NCI-H2227 treated with DMSO at 0.1 percent for 48 hours (cell line): ENCODE measurements at places on chromosomes 2 and 18.

DNA sequence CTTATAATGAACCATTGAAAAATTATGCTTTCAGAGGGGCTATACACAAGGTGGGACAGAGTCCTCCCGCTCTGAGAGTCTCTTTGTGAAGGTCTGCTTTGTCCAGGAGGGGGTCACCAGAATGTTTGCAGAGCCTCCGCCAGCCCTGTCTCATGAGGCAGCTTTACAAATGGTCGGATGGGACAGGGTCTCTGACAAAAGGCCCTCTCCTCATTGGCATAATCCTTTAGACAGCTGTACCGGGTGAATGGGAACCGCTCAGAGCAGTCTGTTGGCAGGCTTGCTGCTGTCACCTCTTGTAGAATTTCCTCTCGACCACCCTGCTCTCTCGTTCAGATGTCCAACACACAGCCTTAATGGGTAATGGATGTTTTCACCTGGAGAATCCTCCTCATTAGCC lies 40.2 kb upstream of the TGIF1 start:
- DNase-seq: no peak

DNA sequence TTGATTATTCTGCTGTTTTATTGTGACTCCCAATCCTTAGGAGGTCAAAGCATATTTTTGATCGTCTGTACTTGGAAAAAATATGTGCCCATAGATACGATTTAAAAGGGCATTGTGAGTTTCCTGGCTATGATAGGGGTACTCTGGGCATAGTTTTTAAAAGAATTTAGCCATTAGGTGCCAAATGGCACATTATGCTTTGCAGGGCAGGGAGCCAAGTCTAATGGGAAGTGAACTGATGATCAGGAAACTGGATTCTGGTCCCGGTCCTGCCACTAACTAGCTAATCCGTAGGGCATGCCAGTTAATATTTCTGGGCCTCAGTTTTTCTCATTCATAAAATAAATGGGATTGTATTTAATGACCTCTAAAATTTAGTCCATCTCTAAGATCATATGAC lies 189.3 kb downstream of the LTBP1 start:
- no peak for DNase-seq

- no peak for DNase-seq
Observed at GRCh38 chr2:231348173-231348572, 47.3 kb upstream of the B3GNT7 start.

GRCh38 chr2:237673130-237674001 lies 46.0 kb downstream of the LRRFIP1 start:
- DNase-seq: peak; percentile 77

- DNase-seq: no peak
Observed at GRCh38 chr18:65477455-65477854, 273.4 kb upstream of the CDH7 start.

DNA sequence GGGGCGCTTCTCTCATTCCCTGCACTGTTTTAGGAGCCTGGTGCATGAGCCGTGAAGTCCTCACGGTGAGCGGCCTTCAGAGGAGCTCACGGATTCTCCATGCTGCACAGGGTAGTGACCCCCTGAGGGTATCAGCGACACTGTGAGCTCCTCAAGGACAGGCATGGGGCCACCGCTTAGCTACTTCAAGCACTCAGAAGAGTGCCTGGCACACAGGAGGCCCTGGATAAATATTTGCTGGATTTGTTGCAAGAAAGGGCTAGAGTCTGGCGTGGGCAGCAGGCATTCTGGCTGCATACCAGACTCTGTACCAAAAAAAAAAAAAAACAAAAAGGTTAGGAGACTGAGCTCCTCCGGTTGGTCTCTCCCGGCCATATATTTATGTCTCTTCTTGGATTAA lies 5.7 kb upstream of the MBP start:
- DNase-seq: no peak

GRCh38 chr2:50865235-50865634 lies 166.7 kb downstream of the NRXN1 start:
- DNase-seq: no peak

DNA sequence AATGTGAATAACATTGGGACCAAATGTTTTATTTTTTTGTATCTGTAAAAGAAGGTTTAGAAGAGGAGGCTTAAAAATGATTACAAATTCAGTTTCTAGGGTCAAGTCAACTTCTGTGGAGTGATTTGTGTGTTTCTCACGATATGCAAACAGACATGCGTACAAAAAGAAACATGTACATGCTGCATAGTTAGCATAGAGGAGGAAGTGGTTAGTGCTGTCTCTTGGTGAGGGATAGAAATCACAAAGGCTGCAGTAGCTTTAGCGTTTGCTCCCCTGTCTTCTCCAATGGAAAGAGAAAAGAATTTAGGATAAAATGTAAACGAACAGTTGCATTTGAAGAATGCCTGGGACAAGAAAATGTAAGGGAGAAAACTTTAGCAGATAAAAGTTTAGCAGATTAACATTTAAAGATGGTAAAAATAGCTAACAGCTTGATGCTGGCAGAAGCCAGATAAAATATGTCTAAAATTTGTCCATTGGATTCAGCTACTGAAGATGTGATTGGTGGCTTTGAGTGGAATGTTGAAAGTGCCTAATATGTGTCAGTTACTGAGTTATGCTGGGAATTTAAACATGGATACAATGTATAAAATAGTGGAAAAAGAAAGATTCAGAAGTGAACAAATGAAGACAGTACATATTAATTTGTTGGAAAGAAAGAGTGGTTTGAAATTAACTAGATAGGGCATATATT lies 44.9 kb downstream of the MALT1 start:
- DNase-seq: no peak

GRCh38 chr2:135494503-135494902 lies 36.5 kb downstream of the ZRANB3 start:
- DNase-seq: no peak

DNA sequence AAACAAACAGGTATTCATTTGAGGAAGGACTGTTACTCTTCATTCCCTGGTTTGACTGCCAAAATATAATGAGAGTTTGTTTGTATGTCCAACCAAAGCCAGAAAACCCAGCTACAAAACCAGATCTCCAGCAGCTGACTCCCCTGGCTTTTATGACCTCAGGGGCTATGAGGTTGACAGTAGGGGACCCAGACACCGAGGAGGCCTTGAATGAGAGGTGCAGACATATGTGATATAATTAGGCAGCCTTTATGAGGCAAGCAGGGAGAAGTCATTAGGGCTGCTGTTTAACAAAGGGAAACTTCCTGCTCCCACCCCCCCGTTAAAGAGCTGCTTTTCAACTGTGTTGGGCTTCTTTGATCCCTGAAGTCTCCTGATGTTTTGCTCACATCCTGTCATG lies 236.7 kb downstream of the SLC4A3 start:
- DNase-seq: no peak

DNA sequence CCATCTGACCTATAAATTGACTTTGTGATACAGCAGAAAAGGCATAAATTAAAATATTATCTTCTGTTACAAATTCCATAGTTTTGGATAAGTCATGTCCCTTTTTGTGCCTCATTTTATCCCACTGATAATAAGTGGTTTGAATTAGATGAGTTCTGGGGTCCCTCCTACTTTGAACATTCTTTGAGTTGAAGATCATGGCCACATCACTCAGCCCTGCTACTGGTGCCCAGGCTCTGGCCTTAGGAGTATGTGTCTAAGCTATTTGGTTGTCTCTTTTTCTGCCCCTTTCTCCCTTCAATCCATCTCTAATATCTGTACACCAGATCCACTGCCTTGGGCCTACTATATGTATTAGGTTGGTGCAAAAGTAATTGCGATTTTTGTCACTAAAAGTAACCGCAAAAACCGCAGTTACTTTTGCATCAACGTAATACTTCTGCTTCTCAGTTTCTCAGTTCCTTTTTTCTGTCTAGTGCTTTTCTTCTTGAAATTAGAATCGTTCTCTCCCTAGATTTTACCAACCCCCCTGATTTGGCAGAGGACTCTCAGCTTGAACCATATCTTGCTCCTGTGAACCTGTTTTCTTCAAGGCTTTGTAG lies 362.5 kb upstream of the TNP1 start:
- DNase-seq: no peak

- DNase-seq: no peak
Observed at GRCh38 chr2:109378682-109379081, 235.1 kb downstream of the SEPTIN10 start.

DNA sequence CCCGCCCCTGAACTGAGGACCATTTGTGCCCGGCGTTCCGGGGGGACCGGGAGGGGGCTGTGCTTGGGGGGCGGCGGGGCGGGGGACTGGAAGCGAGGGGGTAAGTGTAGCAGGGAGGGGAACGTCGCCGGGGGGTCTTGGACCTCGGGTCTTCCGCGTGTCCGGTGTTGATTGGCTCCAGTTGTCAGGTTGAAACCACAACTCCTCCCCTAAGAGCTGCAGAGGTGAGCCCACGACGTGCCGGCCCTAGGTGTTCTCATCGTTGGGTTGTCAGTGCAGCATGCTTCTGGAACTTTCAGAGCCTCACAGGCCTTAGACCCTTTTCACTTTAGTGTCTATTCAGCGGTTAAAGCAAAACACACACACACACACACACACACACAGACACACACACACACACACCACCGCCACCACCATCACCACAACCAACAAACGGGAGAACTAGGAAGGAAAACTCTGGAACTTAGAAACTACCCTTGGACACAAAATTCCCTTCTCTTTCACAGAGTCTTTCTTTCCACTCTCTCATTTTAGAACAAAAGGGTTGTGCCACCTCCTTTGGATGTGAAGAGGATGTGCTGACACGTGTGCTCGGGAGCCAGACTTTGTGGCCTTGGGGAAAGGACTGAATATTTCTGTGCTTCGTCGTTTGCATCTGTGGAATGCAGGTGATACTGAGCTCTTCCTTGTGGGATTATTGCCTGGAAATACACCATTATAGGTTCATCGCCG lies 6.7 kb upstream of the DLX2 start:
- no peak for DNase-seq

DNA sequence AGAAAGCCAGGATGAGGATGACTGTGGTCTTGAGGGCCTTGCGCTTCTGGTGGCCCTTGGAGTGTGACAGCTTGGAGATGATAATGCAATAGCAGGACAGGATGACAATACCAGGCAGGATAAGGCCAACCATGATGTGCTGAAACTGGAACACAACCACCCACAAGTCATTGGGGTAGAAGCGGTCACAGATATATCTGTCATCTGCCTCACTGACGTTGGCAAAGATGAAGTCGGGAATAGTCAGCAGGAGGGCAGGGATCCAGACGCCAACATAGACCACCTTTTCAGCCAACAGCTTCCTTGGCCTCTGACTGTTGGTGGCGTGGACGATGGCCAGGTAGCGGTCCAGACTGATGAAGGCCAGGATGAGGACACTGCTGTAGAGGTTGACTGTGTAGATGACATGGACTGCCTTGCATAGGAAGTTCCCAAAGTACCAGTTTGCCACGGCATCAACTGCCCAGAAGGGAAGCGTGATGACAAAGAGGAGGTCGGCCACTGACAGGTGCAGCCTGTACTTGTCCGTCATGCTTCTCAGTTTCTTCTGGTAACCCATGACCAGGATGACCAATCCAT lies 2.7 kb downstream of the CXCR4 start:
- no peak for DNase-seq

- no peak for DNase-seq
Observed at GRCh38 chr18:36813824-36814223, 15.0 kb downstream of the TPGS2 start.

DNA sequence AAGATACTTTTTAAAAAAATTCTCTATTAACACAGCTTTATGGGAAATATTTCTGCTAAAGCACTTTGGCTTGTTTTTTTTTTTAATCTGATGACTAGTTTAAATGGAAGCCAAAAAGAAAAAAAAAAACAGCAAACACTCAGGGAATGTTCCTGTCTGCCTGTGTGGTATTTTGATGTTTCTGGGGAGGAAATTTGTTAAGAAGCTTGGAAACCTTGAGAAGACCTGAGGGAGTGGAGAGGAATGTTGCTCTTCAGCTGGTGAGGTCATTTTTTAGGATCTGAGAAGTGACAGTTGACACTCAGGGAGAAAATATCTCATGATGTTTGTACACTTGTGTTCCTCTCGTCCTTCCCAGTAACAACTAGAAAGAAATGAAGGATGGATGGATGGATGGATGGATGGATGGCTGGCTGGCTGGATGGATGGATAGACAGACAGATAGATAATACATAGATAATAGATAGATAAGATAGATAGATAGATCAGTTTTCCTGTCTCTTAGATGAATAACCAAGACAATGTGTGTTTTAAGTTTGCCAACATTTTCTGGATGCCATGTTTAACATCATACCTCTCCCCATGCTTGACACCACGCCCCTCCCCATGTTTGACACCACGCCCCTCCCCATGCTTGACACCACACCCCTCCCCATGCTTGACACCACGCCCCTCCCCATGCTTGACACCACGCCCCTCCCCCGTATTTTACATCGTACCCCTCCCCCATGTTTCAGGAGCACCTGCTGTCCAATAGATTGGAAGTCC lies 84.8 kb downstream of the CTIF start:
- DNase-seq: no peak

DNA sequence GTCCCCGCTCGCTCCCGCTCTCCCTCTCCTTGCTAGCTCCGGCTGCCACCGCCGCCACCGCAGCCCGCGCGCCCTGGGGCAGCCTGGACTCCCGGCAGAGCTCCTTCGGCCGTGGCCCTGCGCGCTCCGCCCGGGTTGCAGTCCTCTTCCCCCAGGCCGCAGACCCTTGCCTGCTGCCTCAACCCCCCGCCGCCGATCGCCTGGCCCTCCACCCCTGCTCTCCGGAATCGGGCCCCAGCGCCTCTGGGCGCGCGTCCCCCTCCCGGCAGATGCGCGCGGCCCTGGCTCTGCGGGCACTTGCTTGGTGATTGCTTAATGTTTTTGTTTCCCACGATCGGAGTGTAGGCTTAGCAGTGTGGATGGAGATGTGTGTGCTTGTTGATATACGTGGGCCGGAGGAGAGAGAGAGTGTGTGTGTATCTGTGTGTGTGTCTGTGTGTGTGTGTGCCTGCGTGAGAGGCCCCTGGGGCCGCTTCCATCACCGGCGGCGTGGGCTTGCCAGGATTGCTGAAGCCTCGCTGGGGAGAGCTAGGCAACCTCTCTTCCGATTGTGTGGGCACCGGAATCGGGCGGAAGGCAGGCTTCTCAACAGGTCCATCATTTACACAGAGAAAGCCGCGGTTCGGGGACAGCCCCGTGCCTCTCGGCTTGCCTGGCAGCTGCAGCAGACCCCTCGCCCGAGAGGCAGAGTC lies 877 bp downstream of the INHBB start:
- peak; percentile 23 for DNase-seq

- DNase-seq: no peak
Observed at GRCh38 chr2:159890551-159891266, 92.7 kb upstream of the CD302 start.

- no peak for DNase-seq
Observed at GRCh38 chr18:50745945-50746344, 73.9 kb downstream of the MRO start.

DNA sequence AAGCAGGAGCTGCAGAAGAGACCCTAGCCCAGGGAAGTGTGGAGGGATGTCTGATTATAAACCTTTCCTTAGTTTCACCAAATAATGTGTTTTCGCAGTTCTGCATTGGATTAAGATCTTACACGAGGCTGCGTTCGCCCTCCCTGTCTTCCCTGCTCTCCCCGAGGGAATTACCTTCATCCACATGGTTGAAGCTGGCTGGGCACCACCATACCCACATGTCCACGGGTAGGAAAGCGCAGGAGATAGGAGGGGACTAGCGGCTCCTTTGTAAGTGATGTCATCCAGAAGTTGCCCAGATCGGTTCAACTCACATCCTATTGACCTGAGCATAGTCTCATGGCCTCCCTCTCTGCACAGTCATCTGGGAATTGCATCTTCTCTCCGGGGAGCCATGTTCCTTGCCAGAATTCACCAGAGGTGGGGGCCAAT lies 1.1 kb downstream of the TTL start:
- peak; percentile 26 for DNase-seq

- no peak for DNase-seq
Observed at GRCh38 chr2:230525682-230526081, 109.7 kb downstream of the SP100 start.

- no peak for DNase-seq
Observed at GRCh38 chr2:196607073-196607472, 32.4 kb upstream of the CCDC150 start.
